Left cardiac atrium (tissue), 4 donors: ENCODE measurements at places on chromosomes 12 and 14. TPM values are rescaled to one million over a fixed set of nuclear protein-coding genes. Genes with fewer than 3 reads are reported as not detected.

SDR9C7 gene
- not detected for total RNA-seq

NYNRIN gene
- total RNA-seq, result 6.5 TPM

- no peak for DNase-seq
Observed at GRCh38 chr14:100374876-100375265, 51.7 kb downstream of the SLC25A47 start.

DNA sequence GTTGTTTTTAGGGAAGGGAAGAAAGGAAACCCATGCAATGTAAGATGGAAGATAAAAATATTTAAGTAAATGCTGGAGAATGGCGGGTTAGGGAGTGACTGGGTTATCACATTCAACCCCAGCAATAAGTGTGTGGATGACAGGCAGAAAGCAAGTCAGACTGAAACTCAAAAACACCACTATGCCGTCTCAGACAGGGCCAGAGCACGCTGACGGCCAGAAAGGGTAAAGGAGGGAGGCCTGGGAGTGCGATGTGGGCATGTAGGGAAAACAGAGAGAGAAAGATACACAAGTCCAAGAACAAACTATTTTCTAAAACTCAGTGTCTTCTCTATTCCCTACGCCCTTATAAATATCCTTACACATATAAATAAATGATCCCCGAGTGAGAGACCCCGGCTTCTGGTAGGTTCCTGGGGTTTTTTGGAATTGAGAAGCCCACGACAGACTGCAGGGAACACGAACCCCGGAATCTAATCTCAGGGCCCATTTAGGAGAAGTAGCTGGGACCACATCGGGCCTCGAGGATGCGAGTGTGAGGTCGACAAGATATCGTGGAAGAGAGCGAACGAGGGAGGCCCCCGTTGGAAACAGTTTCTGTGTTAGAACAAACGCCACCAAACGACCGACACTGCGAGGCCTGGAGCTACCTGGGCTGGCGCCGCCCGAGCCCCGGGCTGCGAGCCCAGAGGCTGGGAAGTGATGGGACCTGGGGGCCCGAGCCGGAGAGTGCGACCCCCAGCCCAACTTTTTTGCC lies 735 bp upstream of the OTX2 start:
- DNase-seq, result no peak

DNA sequence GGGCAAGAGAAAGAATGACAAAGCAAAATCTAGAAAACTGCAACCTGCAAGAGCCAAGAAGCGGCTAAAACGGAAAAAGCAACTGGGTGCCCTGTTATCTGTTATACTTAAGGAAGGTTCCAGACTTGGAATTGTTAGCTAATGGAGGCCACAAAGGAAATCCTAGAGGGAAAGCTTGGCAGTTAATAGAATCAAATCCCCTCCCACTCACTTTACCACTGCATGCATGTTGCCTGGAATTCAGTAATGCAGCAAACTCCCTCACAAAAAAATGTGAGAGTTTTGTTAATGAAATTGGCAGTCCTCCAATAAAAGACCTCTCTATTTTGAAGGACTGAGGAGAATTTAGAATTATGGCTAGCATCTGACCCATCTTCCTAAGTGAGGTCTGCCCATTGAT lies 164.2 kb upstream of the SOX5 start:
- no peak for DNase-seq

DNA sequence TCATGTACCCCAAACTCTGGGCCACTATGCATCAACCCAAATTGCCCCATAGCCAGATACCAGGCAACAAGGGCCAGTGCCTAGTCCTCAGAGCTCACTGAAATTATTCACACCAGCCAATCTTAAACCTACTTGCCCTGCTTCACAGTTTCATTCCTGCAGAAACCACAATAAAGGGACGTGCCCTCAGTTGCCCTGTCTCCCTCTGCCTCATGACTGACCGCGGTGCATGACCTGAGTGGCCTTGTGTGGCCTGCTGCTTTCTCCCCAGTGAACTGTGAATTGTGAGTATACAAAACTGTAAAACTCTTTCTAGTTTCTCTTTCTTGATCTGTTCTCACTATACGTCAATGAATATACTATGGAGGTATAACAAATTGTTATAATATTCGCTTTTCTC lies 490.9 kb upstream of the MIS18BP1 start:
- DNase-seq, result no peak
